ENCODE measurements at places on chromosomes 1 and 21. TPM values are rescaled to one million over a fixed set of nuclear protein-coding genes. Genes with fewer than 3 reads are reported as not detected.
A peak's percentile ranks its signal among the peaks of the same experiment; 100 is the strongest.

- DNase-seq = no peak
Measured at GRCh38 chr1:46440478-46440877, 46.4 kb downstream of the FAAH start.

GNAT2 gene
- 0.64 TPM for total RNA-seq

DNA sequence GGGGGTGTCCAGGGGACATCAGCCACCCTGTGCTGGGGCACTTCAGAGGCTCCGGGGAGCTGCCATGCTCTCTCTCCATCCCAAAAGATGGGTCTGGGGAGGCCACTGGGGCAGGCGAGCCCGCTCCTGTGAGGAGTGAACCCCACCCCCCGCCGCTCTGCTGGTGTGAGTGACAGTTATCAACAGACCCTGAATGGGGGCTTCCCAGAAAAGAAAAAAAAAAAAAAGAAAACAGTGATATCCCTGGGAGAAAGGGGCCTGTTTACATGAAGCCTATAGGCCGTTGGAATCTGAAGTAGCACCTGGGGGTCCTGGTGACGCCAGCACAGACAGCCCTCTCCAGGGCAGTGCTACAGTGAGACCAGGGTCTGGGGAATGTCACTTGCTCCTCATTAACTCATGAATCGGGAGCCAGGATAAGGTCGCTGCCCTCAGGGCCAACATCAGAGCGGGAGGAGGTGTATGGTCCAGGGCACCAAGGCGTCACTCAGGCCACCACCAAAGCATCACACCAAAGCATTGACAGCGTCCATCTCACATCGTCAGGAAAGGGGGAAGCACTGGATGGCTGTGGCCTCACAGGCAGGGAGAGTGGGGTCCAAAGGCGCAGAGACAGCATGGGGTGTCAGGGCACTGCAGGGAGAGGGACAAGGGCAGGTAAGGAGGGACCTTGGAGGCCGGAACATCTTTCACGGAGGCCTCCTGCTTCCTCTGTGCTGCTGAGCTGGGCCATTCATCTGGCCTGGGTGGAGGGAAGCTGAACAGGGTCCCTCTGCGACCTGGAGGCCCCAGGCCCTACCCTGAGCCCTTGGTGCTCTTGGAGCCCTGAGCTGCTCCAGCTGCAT lies 8.4 kb upstream of the NPHP4 start:
- DNase-seq = no peak

GRCh38 chr1:206013026-206013795 lies 10.0 kb upstream of the RAB7B start:
- DNase-seq = no peak

DNA sequence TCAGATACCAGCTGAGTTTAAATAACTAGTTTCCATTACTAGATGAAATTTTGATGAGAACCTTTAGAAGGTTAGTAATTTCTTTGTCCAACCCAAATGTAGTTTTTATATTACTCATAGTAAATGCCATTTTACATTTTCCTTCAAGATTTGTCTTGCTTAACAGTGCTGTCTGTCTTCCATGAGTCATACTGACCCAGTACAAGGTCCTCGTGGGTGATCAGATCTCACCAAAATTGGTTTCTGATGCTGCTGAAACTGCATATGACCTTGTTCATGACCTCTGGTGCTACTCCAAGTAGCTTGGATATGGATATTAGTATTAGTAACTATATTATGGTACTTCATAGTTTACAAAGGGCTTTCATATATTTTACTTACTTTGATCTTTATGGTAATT lies 207.1 kb downstream of the RYR2 start:
- no peak for DNase-seq

AADACL3 gene
- total RNA-seq = not detected

ENTREP3 gene
- 34.8 TPM for total RNA-seq

GIPC2 gene
- 0.09 TPM for total RNA-seq

WDTC1 gene
- 19.3 TPM for total RNA-seq

DNA sequence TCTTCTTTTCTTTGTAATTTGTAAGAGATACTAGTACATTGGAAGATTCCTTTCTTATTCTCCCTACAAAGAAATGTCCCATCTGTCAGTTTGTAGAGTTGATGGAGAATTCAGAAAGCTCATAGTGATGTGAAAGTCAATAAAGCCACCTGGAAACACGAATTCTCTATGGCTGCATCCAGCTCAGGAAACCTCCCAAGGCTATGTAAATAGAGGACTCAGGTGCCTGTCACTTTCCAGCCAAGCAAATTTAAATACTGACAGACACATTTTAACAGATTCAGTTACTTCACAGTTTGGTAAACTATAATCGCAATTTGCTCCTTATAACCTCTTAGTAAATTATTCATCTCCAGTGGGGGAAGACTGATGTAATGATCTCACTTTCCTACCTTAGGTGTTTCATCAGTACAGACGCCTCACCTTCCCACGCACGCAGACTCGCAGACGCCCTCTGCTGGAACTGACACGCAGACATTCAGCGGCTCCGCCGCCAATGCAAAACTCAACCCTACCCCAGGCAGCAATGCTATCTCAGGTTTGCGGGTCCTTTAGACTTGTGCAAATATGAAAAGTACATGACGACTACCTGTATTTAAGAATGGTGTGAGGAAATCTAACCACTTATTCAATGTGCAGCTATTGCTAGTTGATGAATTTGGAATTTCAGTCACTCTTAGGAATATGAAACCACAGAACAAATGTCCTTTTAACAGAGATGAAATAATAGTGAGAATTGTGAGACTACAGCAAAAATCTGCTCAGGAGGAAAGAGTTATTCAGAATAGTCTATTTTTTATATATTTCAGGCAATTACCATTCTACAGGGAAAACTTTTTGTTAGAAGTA lies 60.6 kb downstream of the PTPRC start:
- DNase-seq = peak; percentile 90

DNA sequence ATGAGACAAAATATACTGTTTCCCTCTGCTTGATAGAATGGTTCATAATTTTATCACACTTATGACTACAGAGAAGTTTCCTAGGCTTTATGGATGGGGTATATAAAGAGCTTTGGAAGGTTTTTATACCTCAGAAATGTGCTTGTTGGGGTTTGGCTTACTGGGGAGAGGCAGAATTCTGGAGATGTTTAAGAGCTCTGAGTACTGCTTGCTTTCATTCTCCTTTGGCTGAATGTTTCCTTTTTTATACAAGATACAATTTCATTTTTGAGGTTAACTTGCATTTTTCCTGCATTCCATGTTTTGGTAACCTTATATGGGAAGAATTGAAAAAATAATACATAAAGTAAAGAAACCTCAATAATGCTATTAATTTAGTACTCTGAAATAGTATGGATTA lies 157.7 kb upstream of the COL11A1 start:
- DNase-seq = no peak

DNA sequence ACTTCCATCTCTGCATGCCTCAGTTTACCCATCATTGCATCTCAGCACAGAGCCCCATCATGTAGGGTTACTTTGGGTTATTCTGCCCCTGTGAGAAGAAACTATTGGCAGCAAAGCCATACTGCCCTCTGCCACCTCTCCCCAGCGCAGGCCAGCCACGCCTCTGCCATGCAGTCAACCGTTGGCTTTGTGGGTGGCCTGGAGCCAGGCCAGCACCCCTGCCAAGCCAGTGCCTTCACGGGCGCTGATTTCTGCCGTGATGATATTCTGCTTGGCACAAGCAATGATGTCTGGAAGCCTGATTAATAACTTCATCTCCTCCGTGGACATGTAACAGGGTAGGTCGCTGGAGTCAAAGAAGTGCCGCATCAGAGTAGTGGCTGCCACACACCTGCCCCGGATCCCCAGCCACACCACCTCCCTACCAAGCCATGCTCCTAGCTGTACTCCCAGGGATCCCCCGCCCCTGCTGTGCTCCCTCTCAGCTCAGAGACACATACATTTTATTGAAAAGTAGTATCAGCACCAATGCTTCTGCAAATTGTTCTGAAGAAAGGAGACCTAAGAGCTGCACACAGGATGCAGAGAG lies 15.0 kb upstream of the CEP85 start:
- DNase-seq = no peak

DNA sequence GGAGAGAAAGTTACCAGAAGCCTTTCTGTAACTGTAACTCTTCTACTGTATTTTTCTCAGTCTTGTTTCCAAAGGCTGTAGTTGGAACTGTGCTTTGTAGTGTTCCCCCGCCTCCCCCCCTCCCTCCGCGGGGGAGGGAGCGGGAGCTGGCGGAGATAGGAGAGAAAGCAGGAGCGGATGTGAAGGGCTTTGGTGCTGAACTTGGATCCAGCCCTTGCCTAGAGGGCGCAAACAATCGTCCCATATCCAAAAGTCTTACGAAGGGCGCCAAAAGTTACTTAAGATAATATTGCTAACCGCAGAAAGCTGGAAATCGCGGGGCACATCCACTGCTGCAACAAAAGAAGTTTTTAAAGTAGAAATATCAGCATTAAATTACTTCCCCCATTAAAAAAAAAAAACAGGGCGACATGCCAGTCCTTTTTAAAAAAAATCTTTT lies 2.4 kb upstream of the NFIA start:
- peak; percentile 35 for DNase-seq

DNA sequence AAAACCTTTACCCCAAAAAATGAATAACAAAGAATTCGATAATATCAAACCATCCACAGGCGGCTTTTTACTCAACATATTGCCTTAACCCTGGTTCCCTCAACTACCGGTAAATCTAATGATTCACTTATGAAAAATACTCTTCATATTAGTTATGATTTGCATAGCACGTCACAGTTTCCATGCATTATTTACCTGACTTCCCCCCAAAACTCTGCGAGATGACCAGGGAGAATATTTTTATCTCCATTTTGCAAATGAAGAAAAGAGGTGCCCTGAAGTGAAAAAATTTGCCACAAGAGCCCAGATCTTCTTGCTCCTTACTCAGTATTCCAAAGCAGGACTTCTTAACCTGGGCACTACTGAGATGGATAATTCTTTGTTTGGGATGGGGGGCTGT lies 2.9 kb downstream of the JAK1 start:
- DNase-seq = no peak

GRCh38 chr1:154479764-154480421 lies 22.1 kb upstream of the TDRD10 start:
- DNase-seq = peak; percentile 67

- DNase-seq = peak; percentile 47
Measured at GRCh38 chr1:228276174-228276831, 68.5 kb downstream of the OBSCN start.

OR2M3 gene
- total RNA-seq = not detected

ESPN gene
- total RNA-seq = 0.14 TPM

CBR1 gene
- total RNA-seq = 54.1 TPM

IQGAP3 gene
- total RNA-seq = 16.0 TPM

GRCh38 chr21:34912022-34912945 lies 136.8 kb downstream of the RUNX1 start:
- no peak for DNase-seq

GRCh38 chr21:42466700-42467099 lies 29.3 kb downstream of the RSPH1 start:
- no peak for DNase-seq

DNA sequence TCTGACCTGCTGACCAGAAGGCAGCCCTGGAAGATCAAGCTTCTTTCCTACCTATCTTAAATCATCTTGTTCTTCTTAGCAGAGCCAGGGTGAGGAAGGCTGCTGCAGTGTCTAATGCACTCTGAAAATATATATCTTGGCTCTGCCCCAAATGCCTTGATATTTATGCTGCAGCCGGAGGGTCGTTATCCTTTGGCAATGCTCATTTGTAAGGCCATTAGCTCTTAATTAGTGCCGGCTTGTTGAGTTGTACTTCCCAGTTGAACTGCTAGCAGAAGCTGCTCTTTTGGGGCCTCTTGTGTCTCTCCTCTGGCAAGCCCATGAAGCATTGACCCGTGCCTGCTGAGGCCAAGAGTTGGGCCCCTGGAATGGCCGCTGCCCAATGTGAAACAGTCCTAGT lies 4.2 kb upstream of the GNL2 start:
- DNase-seq = no peak

Measured in activated CD4-positive, alpha-beta T cell treated with anti-CD3 and anti-CD28 coated beads for 36 hours (primary cell).